ENCODE measurements at places on chromosomes 13 and 19.

- DNase-seq: peak; percentile 90
Observed at GRCh38 chr19:49148784-49149651, 6.2 kb downstream of the HRC start.

- no peak for DNase-seq
Observed at GRCh38 chr19:16115301-16116039, 3.8 kb downstream of the RAB8A start.

GRCh38 chr19:36210497-36210896 is 4.0 kb downstream of the ZNF565 start:
- no peak for DNase-seq

DNA sequence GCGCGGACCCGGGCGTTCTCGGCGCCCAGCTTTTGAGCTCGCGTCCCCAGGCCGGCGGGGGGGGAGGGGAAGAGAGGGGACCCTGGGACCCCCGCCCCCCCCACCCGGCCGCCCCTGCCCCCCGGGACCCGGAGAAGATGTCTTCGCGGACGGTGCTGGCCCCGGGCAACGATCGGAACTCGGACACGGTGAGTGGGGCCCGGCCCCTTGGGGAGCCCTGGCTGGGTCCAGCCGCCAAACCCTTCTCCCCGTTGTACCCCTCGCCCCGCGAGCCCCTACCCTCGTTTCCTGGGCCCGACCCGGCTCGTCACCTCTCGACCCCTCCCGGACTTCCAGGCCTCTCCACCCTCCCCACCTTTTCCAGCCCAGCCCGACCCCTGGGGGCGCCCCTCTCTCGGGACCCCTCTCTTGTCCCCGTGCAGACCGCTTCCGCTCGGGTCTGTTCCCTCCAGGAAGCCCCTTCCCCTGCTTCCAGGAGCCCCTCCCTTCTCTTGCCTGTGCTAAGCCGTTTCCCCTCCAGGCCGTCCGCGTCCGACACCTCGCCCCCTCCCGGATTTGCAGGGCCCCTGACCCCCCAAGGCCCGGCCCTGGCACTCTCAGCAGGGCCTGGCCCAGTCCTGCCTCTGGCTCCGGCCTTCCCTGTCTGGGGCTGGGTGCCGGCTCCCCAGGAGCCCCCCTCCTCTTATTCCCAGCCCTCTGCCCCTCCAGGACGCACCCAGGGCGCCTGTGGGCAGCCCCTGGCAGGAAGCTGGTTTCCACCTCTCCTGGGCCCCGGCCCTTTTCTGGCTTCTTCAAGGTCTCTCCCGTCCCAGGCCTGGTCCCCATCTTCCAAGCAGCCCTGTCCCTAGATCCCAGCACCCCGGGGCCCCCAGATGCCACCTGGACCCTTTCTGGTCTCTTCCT is 632 bp downstream of the MARK4 start:
- peak; percentile 20 for DNase-seq

DNA sequence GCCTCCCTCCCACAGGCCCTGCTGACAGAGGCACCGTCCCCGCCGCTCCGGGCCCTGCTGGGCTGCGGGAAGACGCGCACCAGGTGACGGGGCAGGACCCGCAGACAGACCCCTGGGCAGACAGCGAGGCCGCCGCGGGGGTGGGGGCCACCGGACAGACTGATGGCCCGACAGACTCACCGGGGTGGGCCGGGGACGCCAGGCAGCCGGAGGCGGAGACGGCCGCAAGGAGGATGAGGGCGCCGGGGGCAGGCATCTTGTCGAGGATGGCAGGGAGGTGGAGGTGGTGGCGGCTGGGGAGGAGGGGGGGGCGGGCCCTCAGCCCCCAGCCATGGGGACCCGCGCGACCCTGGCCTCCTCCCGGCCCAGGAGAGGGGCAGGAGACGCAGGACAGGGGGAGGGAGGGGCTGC is 309 bp downstream of the LMTK3 start:
- no peak for DNase-seq

DNA sequence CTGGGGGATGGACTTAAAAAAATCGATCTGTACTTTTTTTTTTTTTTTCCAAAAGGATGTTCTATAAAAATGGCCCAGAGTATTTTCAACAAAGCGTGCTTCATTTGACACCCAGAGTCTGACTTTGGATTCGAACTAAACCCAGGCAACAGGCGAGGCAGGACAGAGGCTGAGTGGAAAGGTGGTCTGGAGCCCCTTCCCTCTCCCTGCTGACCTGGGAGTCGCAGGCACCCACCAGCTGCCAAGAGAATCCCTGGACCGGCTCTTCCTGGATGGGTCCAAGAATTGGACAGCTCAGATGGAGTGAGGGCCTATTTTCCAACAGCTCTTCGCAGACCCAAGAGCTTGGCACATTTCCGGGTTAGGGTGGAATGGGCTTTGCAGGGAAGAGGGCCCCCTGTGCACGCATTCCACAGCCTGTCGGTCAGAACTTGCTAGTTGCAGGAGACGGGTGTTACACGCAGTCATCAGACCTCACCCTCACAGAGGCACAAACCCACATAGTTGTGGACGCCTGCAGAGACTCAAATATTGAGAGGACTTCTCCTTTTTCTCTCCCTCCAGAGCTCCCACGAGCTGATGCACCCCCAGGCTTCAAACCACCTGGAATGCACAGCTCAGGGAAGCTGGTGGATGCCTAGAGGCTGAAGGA is 15.2 kb downstream of the KCTD15 start:
- no peak for DNase-seq

Data from stimulated activated CD4-positive, alpha-beta T cell treated with anti-CD3 and anti-CD28 coated beads, Interleukin-2, amount 100 ng/mL, for 24 hours (primary cell).